Sigmoid colon (tissue), 7 donors: ENCODE measurements at places on chromosomes 13 and 19. TPM values are rescaled to one million over a fixed set of nuclear protein-coding genes. Genes with fewer than 3 reads are reported as not detected.

DNA sequence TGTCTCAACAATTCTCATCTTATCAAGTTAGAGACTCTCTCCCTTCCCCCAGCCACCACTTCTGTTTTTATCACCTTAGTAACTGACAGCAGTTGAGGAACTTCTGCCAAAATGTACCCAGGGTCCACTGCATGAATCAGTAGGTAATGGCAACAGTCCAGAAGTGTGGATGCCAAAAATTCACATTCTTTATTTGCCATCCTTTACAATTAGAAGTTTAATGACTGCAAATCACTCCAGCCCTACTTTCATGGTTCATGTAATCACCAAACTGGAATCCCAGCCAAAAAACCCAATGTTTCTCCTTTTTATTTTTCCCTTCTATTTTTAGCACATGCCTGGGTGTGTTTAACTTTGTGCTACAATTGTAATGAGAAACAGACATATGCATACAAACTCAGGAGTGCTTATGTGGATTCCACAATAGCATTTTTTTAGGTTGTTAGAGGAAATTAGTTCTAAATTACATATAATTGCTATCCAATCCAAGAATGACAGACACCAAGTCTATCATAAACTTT, 243.5 kb downstream of the RGCC start:
- DNase-seq = no peak
- no peaks in the 10 kb centered on the region for H3K27me3 ChIP-seq
- no peak overlapping the region for H3K4me3 ChIP-seq

DNA sequence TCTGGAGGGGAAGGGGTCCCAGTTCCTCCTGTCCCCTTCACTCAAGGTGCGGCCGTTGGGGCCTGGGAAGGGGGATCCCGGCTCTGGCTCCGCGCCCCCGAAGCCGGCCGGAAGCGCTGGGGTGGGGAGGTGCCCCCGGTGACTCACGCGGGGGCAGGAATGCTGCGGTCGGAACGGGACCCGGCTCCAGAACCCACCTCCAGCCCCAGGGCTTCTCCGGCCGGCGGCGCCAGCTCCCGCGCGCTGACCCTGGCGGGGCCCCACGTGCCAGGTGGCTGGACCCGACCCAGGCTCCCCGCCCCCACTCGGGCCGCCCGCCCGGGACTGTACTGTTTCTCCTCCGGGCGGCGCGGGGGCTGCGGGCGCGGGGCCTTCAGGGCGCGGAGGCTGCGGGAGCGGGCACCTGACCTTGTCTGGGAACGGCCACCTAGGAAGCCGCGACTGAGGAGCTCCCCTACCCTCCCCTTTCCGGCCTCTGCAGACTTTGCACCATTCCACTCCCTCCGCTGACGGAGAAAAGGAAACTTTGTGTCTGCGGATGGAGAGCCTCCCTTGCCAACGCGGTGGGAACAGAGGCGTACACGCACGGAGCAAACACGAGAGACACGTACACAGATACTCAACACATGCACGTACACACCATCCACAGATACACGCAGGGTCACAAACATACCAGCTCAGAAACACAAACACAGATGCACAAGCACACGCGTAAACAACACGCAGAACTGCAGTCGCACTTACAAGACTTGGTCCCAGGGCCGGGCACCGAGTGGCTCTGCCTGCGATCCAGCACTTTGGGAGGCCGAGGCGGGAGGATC, 7.2 kb downstream of the AXL start:
- no peaks in the 10 kb centered on the region for H3K36me3 ChIP-seq
- H3K27ac ChIP-seq = peak overlapping the region; percentile 98
- H3K4me1 ChIP-seq = peaks cover 43% of the 10 kb centered on the region

DNA sequence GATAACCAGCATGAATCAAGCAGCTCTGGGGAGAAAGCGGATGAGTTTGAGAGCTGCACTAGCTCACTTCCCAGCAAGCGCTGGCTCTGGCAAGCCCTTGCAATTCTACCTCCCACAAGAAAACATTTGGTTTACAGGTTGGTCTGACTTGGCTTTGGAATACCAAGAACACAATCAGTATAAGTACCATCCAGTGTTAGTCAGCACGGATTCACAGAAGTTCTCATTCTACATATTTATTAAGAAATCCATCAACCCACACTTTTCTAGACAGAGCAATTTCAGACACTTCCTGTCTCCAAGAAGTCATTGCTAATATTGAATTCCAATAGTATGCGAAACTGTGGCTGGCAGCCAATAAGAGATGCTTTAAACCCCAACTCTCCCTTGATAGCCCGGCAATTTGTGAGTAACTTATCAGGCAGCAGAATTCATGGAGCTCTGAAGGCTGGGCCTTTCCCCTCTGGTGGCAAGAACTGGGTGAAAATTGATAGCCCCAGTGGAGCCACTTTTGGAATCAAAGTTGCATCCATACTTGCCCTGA, 59.4 kb upstream of the WASF3 start:
- H3K4me1 ChIP-seq = no peaks in the 10 kb centered on the region
- no peak overlapping the region for H3K27ac ChIP-seq
- no peak overlapping the region for H3K4me3 ChIP-seq
- no peak for DNase-seq
- no peaks in the 10 kb centered on the region for H3K27me3 ChIP-seq
- H3K36me3 ChIP-seq = no peaks in the 10 kb centered on the region

- H3K27me3 ChIP-seq = no peaks in the 10 kb centered on the region
- DNase-seq = no peak
- no peak overlapping the region for H3K4me3 ChIP-seq
- no peaks in the 10 kb centered on the region for H3K36me3 ChIP-seq
- peaks cover 10% of the 10 kb centered on the region for H3K4me1 ChIP-seq
- no peak overlapping the region for H3K27ac ChIP-seq
Measured at GRCh38 chr13:55394470-55394869, 1746.2 kb upstream of the PRR20A start.

- DNase-seq = no peak
- H3K4me1 ChIP-seq = peaks cover 3% of the 10 kb centered on the region
- no peak overlapping the region for H3K27ac ChIP-seq
- no peaks in the 10 kb centered on the region for H3K27me3 ChIP-seq
- no peaks in the 10 kb centered on the region for H3K36me3 ChIP-seq
- H3K4me3 ChIP-seq = no peak overlapping the region
Measured at GRCh38 chr19:5314012-5314906, 26.4 kb downstream of the PTPRS start.

DNA sequence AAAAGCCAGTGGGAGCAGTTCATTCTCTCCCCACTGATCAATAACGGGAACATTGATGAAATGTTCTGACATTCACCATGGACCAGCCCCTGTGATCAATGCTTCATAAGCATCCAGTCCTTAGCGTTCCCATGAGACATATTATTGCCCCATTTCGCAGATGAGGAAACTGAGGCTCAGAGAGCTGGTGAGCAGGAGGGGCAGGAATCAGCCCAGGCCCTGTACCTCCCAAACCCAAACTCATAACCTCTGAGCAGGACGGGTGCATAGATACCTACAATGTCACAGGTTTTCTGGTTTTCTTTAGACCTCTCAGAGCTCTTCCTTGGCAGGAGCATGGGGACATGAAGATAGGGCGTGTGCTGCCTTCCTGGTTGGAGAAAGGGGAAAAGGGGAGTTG, 2.1 kb downstream of the MCOLN1 start:
- H3K4me1 ChIP-seq = peaks cover 24% of the 10 kb centered on the region
- H3K4me3 ChIP-seq = no peak overlapping the region
- no peak for DNase-seq
- no peaks in the 10 kb centered on the region for H3K27me3 ChIP-seq
- no peak overlapping the region for H3K27ac ChIP-seq
- H3K36me3 ChIP-seq = peaks cover 26% of the 10 kb centered on the region

DNA sequence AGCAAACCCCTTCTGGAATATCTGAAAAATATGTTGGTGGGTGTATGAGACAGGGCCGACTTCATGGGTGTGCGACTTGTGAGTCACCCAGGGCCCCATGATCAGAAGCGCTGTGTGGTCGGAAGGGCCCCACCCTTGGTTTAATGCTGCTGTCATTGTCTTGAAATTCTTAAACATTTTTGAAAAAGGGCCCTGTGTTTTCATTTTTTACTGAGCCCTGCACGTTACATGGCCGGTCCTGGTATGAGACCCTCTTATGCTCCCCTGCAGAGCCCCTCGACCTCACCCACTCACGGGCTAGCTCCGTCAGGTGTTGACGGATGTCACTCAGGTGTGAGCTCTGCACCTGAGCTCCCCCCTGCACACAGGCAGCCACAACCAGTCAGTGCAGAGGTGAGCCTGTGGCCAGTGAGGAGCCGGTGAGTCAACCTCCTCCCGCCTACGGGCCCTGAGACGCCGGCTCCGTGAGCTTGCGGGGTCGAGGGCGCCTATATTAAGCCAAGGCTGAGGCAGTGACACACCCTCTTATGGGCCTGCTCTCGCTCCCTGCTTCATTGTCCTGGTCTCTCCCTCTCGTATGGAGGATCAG, 27.7 kb downstream of the GADD45B start:
- no peaks in the 10 kb centered on the region for H3K36me3 ChIP-seq
- peaks cover 10% of the 10 kb centered on the region for H3K4me1 ChIP-seq
- no peak for DNase-seq
- no peak overlapping the region for H3K27ac ChIP-seq
- H3K4me3 ChIP-seq = no peak overlapping the region
- peaks cover 9% of the 10 kb centered on the region for H3K27me3 ChIP-seq

The TMEM147 gene
- total RNA-seq = 68.3 TPM

The PSG3 gene
- total RNA-seq = not detected
